Psoas muscle (tissue), 8 donors: ENCODE measurements at places on chromosomes 1 and 21.
A peak's percentile ranks its signal among the peaks of the same experiment; 100 is the strongest.

- DNase-seq, result no peak
Observed at GRCh38 chr1:67601955-67602354, 83.0 kb upstream of the GADD45A start.

DNA sequence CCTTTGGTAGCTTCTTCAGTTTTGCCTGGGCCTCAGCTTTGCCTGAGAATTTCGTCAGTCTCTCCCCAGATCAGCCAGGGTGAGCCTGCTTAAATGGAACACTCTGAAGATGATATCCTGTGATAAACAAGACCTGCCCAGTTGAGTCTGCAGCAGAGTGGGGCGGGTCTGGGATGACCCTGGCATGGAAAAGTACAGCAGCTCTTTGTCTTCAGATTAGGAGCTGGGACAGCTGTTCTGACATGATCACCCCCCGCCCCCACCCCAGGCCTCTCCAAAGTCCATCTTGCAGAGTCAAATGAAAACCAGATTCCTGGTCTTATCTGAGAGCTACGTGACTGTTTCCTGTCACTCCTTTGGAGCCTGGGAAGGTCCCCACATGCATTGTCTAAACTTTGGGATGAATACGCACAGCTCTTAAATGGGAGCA lies 2.2 kb upstream of the TMEM51 start:
- DNase-seq, result no peak

GRCh38 chr1:245860657-245861544 lies 646.2 kb downstream of the SMYD3 start:
- DNase-seq, result no peak

DNA sequence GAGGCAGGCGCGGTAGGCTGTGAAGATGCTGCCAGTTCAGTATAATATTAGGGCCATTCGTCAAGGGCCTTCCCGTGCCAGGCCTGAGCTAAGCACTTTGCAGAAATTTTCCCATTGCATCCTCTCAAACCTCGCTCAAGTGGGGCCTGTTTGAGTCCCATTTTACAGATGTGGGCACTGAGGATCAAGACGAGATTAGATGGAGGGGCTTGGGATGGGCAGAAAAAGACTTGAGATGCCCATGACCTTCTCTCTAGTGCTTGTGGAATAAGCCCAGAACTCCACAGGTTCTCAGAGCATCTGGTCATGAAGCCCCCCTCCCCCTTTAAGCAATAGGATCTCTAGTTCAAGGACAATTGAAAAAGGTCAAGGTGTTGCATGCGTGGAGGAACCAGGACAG lies 9.9 kb downstream of the EPHA8 start:
- DNase-seq, result no peak

GRCh38 chr1:8182034-8182761 lies 135.7 kb upstream of the SLC45A1 start:
- DNase-seq, result no peak

DNA sequence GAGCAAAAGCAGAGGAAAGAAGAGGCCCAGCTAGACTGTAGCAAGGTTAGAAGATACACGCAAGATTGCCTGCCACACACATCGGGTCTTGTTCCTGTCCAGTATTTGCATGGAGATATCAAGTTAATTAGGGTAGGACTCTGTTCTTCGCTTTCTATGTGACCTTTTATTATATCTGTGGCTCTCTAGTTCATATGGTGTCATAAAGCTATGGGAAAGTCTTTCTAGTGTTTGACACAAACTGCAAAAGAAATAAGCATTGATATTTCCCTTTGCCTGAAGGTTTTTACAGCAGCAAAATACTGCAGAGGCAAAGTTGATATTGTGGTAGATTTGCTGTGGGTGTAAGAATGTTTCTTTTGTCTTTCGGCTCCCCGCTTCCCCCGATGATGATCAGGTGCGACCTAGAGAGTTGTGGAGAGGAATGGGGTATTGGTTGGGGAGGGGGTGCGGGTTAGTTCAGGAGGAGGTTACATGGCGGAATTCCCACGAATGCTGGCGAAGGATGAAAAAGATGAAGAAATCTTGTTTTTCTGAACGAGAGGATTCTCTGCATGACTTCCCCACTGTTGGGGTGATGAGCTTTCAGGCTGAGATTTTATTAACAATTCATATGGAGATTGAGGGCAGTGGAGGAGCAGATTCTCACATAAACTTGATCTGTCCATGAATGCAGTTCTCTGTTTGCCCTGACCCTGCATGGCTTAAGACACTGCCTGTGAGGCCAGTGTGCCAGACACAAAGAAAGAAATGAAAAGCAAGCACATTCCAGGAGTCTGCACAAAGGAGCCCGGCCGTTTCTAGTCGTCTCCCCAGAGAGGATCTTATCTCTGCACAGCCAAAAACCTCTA lies 550.2 kb downstream of the USP25 start:
- peak; percentile 52 for DNase-seq

- DNase-seq, result no peak
Observed at GRCh38 chr1:113811156-113811887, 954 bp downstream of the RSBN1 start.

DNA sequence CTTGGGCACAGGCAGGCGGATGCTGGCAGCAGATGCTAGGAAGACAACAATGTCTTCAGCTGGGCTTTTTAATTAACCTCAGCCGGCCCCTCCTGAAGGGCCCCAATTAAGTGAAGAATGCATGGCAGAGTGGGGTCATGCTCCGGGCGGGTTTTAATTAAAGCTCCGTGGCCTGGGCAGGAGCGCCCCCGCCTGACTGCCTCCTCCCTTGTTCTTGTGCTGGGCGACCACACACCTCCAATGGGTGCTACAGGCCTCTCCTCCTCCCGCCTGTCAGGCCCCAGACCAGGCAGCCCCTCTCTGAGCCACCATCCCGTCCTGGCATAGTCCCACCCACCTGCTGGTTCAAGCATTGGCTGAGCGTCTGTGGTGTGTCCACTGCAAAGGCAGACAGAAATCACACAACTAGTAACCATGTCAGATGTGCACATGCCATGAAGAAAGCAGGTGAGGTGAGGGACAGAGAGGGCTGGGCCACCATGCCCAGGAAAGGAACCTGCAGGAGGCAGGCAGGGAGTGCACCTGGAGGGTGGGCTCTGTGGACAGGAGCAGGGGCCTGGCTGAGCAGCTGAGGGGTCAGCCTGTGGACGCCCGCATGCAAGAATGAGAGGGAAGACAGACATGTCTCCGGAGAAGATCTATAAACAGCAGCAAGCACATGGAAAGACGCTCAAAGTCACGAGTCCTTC lies 8.5 kb upstream of the ARF1 start:
- no peak for DNase-seq

DNA sequence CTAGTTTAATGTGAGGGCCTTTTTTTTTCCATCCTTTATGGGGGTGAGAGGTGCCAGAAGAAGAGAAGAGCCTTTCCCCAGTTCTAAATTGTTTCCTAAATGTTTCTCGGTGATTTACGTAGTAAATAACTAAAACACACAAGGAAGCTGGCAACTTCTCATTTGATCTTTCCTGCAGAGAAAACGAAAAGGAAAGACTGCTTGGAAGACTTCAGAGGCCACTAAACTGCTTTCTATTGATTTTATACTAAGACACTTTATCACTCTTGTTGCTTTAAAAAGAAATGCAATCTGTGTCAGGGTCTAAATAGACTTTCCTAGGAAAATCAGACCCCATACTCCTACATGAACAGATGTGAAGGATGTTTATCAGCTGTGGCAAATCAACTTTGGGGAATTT lies 52.1 kb upstream of the KAZN start:
- DNase-seq, result no peak

DNA sequence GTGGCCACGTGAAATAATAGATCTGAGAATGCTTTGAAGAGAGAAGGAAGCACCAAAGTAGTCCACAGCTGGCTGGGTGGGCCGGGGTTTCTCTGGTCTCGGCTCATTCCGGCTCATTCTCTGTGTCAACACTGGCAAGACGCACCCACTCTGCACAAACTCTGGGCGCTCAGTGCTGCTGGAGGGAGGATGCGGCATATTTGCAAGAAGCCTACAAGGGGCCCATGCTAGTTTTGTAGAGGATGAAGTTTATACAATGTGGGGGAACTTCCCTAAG lies 28.8 kb upstream of the TMPRSS2 start:
- no peak for DNase-seq

GRCh38 chr21:40647706-40648105 lies 199.3 kb downstream of the DSCAM start:
- no peak for DNase-seq

DNA sequence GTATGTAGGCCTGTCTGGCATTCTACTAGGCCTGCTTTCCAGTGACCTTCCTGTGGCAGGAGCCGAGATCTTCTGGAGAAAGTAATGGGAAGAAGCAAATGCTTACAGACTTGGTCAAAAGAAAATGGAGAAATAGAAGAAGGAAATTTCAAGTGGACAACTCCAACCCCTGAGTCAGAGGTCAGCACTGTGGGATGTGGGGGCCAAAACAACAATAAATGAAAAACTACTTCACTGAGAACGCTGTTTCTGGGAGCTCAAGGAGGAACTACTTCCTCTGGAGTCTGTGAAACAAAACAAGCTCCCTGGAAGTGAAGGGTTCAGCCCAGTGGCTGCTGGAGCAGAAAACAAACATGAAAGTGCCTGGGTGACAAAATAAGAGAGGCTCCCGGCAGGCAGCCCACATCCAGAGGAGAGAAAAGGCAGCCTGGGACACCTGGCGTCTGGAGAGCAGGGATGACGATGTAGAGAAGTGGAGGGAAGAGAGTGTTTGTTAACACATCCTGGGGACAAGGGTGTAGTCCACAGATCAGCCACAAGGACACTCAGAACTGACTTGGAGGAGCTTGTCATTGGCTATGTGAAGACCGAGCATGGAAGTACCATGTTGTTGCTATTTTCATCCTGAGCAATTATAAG lies 355.2 kb downstream of the SMYD3 start:
- no peak for DNase-seq

DNA sequence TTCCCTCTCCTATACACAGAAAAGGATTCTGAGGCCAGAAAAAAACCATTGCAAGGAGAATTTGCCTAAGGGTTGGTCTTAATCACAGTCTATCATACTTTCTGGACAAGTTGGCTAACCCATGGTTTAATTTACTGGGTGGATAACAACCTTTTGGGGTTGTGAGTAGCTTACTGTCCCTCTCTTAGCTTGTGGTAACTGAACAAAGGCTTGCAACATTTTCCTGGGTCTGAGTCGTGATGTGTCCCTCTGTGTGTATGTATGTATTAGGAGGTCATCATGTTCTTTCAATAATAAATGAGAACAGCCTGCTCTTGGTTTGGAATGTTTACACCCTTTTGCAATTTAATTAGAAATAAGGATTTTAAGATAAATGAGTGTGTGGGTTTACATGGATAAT lies 36.7 kb downstream of the PAPPA2 start:
- DNase-seq, result no peak

- DNase-seq, result no peak
Observed at GRCh38 chr1:111778541-111779051, 22.9 kb downstream of the DDX20 start.

- DNase-seq, result no peak
Observed at GRCh38 chr1:91783423-91784170, 102.4 kb downstream of the TGFBR3 start.

GRCh38 chr1:91730801-91731732 lies 154.9 kb downstream of the TGFBR3 start:
- peak; percentile 83 for DNase-seq

- no peak for DNase-seq
Observed at GRCh38 chr21:21096956-21097355, 98.7 kb downstream of the NCAM2 start.

DNA sequence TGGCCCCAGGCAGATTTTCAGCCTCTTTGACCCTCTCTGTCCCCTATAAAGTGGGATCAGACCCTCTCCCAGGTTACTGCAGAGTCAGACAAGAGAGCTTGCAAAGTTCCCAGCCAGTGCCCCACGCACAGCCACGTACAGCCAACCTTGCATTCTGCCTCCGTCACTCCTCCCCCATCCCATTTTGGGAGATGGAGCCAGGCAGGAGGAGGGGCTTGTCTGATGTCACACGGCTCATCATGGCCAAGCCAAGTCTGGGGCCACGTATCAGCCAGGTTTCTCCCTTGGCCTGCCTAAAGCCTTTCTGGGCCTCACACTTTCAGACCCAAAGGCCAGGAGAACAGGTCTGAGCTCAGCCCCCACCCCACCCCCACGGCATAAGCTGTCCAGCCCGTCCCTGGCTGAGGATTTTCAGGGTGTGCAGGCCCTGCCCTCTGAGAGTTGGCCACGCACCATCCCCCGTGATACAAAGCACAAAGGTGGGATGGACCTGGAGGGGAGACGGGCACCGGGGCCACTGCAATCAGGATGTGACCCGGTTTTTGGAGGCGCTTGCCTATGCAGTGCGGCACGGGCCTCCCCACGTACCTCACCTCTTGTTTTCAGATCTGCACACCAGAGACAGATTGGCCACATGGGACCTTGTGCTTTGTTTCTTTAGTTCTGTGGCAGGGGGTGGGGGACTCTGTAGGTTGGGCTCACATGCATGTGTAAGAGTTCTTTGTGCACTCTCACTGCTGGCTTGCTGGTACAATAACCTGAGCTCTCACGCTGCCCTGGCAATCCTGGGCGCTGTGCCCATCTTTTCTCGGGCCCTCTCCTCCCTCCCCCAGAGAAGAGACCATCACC lies 47.6 kb downstream of the TRIM11 start:
- no peak for DNase-seq

- no peak for DNase-seq
Observed at GRCh38 chr1:205235951-205236350, 8.2 kb downstream of the TMCC2 start.

DNA sequence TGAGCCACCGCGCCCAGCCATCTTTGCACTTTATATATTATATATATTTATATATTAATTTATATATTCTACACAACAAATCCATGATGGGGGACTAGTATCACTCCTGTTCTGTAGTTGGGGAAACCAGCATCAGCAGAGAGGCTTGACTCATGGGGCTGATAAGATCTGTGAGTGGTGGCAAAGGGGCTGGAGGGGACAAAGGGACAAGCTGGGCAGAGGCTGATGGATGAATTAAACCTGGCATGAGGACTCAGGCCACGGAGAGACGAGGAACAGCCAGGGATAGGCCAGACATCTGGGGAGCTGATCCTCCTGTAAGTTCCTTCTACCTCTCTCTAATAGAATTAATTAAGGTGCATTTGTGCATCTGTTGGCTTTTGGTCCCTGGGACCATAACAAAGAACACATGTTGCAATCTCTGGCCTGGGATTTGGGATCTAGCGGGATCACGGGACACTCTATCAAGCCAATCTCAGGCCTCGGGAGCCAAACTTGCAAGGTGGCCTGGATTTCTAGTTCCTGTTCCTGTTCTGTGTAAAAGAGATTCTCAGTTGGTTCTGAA lies 7.6 kb downstream of the CNR2 start:
- no peak for DNase-seq

GRCh38 chr1:223068900-223069665 lies 74.0 kb downstream of the TLR5 start:
- no peak for DNase-seq

DNA sequence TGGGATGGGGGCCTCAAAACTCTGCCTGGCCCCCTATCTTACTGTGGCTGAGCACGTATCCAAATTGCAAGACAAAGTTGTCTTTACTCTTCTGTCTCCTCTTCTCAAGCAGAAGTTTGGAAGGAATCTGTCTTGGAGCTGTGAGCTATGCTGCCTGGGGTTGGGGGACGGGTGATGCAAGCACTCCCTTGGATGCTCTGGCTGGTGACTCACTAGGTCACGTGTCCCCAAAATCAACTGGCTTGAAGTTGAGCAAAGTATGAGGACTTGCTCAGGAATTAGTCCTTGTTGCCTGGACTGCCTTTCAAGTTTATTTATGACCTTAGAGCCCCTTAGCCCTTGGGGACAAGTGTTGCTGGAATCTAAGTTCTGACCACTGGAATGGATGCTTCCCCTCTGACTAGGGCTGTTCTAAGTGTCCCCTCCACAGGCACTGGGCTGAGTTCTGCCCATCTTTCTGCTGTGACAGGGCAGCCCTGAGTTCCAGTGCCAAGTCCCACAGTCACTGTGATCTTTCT lies 269.5 kb downstream of the HHAT start:
- DNase-seq, result peak; percentile 81

GRCh38 chr1:8404460-8405370 lies 86.8 kb downstream of the SLC45A1 start:
- DNase-seq, result no peak
